ENCODE measurements at places on chromosomes 2 and 18.
A peak's percentile ranks its signal among the peaks of the same experiment; 100 is the strongest.

GRCh38 chr2:238997137-238997390 lies 149.2 kb downstream of the TWIST2 start:
- DNase-seq: no peak

GRCh38 chr2:173223871-173224270 lies 130.8 kb upstream of the CDCA7 start:
- no peak for DNase-seq

- DNase-seq: no peak
Measured at GRCh38 chr2:140988597-140988996, 1142.2 kb downstream of the LRP1B start.

DNA sequence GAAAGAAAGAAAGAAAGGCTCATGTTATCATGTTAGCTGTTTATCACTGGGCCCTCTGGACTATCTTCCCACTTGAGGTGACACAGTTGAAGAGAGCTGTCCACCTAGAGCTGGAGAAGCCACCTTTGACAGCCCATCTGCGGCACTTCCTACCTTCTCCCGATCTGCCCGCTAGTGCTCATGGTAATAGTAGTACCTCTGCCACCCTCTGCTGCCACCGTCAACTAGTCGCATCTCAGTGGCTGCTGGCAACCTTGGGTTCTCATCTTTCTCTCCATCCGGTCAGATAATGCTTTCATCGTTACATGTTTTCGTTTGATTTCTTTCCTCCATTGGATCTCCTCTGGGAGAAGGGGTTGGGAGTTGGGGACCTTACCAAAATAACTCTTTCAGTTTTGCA lies 63.2 kb upstream of the COPS8 start:
- DNase-seq: no peak

GRCh38 chr2:148022882-148023281 lies 2.0 kb downstream of the MBD5 start:
- DNase-seq: no peak

DNA sequence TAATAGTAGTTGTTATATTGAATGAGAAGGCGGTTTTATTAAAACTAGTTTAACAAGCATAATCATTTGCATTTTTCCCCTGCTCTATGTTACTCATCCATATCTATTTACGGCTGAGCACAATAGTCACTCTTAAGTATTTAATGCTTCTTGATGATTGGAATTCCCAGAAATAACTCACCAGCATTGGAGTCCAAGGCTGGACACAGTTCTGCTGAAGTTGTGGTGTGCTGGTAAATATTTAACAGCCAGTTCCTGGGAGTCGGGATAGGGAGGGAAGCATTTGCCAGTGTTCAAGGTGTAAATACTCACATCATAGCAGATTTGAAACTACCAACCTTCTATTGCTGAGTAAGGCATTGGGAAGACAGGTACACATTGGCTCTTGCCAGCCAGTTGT lies 315.1 kb downstream of the MTX2 start:
- peak; percentile 31 for DNase-seq

DNA sequence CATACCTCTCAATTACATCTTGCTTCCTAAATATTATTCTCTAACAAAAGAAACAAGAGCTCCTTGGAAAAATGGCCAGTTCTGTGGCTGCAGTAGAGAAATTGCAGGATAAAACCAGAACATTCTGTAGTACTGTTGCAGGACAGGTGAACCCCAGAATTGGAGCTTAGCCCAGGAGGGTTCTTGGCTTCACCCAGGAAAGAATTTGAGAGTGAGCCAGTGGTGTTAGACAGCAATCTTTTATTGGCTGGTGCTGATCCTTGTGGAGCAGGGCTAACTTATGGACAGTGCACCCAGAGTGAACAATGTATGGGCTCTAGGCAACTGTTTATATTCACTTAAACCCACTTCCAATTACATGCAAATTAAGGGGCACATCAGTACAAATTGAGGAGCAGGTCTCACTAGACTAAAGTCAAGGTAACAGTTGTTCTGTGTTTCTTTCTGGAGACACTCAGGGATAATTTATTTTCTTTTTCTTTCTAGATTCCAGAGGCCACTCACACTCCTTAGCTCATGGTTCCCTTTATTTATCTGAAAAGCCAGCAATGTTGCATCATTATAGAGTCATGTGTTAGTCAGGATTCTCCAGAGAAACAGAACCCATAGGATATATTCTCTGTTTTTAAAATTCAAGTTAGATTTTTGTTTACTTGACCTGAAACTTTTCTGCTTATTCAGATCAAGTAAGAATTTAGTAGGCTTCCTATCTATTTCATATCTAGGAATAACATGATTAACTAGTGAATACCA lies 348.1 kb downstream of the CCDC85A start:
- DNase-seq: no peak

DNA sequence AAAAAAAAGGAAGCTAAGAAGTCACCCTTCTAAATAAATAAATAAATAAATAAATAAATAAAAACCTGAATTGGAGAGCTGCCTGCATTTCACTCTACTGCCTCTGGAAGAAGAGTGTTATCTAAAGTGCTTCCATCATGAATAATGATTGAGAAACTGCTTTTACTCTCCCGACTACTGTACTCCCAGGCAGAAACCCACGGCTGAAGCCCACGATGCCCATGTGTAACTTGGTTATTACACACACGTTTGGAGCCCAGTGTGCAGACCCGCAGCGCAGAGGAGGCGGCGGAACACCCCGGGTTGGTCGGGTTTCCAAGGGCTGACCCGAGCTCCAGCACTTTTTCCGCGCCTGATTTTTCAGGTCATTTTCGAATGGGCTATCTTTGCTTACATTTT lies 697 bp upstream of the SPATS2L start:
- peak; percentile 42 for DNase-seq

DNA sequence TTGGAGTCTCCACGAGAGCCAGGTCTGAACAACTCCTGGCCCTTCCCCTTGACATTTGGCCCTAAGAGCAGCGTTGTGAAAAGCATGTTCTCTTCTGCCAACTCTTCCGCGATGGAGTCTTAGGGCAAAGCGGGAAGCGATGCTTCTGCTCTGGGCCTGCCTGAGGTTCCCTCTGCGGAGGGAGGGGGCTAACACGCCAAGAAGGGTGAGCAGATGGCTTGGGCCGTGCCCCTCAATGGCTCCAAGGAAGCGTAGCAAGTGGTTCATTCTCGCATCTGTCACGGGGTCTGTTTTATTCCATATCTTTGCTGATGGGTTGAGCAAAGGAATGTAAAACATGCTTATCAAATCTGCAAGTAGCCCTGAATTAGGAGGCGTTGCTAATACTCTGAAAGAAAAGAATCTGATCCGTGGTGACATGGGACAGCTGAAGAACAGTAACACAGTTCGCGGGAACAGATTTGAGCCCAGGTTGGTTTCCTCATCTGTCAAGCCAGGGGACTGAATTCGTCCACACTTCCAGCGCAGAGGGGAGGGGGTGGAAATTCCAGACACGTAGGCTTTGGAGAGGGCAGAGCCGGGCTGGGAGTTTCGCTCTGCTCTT lies 38.0 kb downstream of the DNMT3A start:
- no peak for DNase-seq

DNA sequence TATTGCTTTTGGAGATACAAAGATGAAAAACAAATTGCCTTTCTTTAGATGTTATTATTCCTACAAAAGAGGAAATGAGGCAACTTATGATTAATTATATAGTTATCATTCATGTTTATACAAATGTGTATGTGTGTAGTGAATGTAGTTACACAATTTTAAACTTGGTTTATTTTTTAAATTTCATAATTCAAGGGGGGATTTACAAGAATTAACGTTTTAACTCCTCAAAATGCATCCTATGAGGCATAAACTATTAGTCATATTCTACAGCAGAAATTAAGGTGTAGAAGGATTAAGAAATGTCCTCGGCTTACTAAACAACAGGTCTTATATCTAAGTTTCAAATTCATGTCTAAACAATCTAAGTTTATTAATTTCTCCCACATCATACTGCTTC lies 1545.8 kb downstream of the LRP1B start:
- DNase-seq: no peak

Measured in AG20443 (cell line).